ENCODE measurements at places on chromosomes 3 and 15.

GRCh38 chr15:46242935-46243334 is 608.1 kb downstream of the SQOR start:
- no peak for DNase-seq

DNA sequence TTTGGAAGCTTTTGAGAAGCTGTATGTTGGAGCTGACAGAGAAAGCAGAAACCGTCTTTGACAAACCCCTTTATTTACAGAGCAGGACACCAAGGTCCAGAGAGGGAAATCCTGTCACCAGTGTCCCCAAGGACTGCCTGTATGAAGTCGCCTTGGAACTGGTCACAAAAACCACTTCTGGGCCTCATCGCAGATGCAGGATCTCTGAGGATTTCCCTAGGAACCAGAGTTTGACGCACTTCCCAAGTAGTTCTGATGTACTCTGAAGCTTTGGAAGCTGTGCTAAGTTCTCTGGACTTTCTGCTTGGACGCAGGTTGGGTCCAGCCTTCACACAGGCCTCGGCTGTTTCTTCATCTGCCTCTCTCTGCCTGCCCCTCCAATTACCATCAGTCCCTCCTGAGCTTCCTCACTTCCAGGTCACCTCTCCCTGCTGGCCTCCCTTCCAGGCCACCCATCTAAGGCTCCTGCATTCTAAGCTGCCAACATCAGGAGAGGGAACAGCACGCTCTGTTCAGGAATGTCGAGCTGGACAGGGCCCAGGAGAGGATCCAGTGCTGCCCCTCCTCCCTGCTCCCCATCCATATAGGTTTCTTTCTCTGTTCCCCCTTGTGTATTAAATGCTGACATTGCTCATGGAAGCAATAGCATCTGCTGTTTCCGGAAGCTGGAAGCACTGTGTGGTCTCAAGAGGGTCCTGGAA is 270.8 kb downstream of the OPA1 start:
- no peak for DNase-seq

DNA sequence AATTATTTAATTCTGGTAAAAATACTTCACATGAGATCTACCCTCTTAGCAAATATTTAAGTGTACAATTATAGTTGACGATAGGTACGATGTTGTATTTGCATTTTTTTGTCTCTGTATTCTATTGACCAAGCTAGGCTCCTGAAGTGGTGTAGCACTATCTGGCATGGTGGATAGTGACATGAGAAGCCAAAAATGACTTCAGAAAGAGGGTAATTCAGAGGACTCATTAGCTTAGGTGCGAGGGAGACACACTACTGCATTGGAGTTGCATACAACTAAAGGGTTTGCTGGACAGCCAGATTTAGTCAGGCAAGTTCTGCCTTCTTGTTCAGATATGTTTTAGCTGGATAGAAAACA is 50.6 kb downstream of the KBTBD8 start:
- no peak for DNase-seq

GRCh38 chr3:3365716-3366115 is 186.2 kb upstream of the CRBN start:
- DNase-seq = no peak

- no peak for DNase-seq
These were observed at the start of gene FBXO40 for GRCh38 chr3:121592856-121593702. Gene FBXO40 (plus strand): TSS chr3:121593379. CDS start chr3:121620576, 27,197 bp downstream.

DNA sequence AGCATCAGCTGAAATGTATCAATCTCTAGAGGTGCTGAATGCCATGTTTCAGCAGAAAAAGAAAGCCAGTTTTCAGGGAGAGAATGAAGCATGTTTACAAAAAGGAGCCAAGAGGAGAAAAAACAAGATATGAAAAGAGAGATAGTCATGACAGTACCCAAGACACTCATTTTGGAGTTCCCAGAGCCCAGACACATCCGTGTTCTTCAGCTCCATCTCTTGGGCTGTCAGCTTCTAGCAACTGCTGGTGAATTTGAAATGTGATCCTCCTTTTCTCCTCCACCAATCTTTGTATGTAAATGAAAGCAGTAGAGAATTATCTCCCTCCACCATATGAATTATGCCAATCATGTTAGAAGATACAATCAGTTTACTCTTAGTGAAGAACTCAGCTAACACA is 93.0 kb upstream of the SLC25A36 start:
- DNase-seq = no peak

GRCh38 chr15:81929557-81929956 is 116.3 kb downstream of the MEX3B start:
- no peak for DNase-seq

- DNase-seq = no peak
These were observed 135.0 kb upstream of the WNT5A start for GRCh38 chr3:55622116-55622515.

- no peak for DNase-seq
These were observed 40.9 kb downstream of the KLHL18 start for GRCh38 chr3:47323431-47324277.

DNA sequence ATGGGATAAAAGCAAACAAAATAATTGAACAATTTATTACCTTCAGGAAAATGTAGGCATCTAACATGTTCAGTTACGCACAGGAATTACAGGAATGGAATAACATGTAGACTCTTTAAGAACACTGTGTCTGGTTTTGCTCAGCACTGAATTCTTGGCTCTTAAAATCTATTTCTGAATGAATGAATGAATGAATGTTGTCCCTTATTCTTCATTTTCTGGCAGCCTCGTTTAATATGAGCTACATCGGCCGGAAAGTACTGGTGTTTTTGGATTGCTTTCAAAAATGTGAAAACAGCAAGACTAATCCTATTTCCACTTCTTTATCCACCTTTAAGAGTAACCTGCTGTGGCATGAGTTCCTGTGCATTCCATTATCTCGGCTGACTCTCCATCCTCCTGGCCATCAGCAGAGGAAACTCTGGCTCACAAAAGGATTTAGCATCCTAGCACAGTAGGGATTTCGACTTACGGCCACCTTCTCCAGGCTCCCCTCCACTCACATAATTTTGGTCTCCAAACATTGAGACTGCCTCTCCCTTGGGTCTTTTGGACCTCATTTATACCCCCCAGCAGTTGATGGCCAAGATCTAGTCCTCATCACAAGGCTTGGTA is 145.3 kb downstream of the FOXP1 start:
- DNase-seq = no peak

- DNase-seq = no peak
These were observed 20.7 kb downstream of the HGD start for GRCh38 chr3:120661106-120661905.

DNA sequence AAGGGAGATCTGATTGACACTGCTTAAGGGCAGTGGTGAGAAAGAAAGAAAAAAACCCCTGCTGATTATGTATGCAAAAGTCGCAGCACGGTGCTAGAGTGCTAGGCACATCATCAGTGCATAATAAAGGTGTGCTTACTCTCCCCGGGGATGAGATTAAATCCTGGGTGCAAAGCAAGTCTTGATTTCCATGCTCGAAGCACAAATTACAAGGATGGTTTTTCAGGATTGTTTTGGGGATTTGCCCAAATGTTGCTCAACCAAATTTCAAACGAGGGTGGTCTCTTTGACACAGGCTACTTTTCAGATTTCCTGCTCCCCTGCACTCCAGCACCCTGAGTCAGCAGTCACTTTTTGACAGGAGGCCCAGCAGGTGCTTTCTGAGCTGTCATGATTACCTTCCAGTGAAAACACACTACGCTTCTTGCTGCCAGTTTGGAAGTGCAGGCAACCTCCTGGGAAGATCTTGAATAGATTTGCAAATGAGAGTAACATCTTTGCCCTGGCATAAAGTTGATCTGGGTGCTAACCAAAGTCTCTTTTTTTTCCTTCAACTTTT is 167.5 kb upstream of the TRIM42 start:
- no peak for DNase-seq

DNA sequence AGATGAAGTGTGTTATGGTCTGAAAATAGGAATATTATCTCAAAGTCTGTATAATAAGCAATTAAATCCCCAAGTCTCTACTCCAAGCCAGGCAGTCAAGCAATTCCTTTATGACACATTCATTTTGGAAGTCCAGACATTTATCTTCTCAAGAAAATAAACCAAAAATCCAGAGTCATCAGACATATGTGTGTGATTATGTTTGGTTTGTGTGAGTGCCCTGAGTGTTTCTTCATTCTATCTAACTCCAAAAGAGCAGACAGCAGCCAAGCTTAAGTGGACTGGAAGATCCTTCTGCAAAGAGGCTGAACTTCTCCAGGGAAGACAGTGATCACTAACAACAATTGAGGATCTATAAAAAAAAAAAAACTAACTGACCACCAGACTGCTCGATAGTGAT is 239.8 kb downstream of the STAG1 start:
- DNase-seq = no peak

GRCh38 chr15:58078591-58078990 is 13.1 kb upstream of the ALDH1A2 start:
- DNase-seq = no peak

DNA sequence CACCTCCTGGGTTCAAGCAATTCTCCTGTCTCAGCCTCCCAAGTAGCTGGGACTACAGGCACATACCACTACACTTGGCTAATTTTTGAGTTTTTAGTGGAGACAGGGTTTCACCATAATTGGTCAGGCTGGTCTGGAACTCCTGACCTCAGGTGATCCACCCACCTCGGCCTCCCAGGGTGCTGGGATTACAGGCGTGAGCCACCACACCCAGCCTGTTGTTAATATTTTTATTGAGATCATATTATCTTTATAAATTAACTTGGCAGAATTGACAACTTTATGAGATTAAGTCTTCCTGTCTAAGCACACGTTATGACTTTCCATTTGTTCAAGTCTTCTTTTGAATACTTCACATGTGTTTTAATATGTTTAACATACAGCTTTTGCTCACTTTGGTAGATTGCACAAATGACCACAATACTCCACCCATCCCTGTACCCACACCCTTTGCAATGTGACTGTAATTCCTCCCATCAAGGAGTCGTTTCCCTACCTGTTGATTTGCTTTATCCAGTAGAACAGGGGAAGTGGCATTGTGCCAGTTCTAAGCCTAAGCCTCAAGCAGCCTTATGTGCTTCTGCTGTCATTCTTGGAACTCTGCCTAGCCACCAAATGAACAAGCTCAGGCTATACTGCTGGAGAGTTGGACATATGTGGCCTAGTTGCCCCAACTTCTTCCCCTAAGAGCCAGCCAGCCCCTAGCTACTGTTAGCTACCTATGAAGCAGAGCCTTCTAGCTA is 8.2 kb downstream of the XYLB start:
- DNase-seq = no peak

All from SIG-M5 (cell line).